ENCODE measurements at places on chromosomes 5 and 9. TPM values are rescaled to one million over a fixed set of nuclear protein-coding genes. Genes with fewer than 3 reads are reported as not detected.

DNA sequence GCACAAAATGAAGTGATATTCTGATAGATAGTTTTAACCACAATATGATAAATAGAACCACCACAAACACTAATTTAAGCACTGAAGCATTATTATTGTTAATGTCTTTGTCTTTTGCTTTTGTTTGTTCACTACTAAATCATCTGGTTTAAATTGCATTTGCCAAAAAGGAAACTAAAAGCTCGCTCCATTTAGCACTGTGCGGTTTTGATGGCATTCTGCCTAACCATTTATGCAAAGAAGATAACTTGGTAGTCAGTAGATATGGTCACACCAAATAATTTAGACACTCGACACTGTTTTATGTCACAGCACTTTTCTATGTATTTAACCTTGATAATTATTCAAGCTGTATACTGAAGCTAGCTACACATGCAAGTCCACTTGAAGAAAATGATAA lies 849.8 kb upstream of the CDH6 start:
- no peak overlapping the region for H3K27ac ChIP-seq
- no peaks in the 10 kb centered on the region for H3K27me3 ChIP-seq
- H3K36me3 ChIP-seq: no peaks in the 10 kb centered on the region
- no peaks in the 10 kb centered on the region for H3K4me1 ChIP-seq
- H3K4me3 ChIP-seq: no peak overlapping the region
- DNase-seq: no peak

GRCh38 chr5:60945813-60946187 lies 795 bp downstream of the NDUFAF2 start:
- no peak for DNase-seq
- no peaks in the 10 kb centered on the region for H3K27me3 ChIP-seq
- no peaks in the 10 kb centered on the region for H3K4me1 ChIP-seq
- H3K36me3 ChIP-seq: no peaks in the 10 kb centered on the region
- H3K27ac ChIP-seq: peak overlapping the region; percentile 80
- peak overlapping the region; percentile 72 for H3K4me3 ChIP-seq

GRCh38 chr5:139763280-139763929 lies 32.2 kb upstream of the PSD2 start:
- DNase-seq: no peak
- H3K4me3 ChIP-seq: no peak overlapping the region
- H3K36me3 ChIP-seq: no peaks in the 10 kb centered on the region
- no peaks in the 10 kb centered on the region for H3K4me1 ChIP-seq
- H3K27me3 ChIP-seq: no peaks in the 10 kb centered on the region

DNA sequence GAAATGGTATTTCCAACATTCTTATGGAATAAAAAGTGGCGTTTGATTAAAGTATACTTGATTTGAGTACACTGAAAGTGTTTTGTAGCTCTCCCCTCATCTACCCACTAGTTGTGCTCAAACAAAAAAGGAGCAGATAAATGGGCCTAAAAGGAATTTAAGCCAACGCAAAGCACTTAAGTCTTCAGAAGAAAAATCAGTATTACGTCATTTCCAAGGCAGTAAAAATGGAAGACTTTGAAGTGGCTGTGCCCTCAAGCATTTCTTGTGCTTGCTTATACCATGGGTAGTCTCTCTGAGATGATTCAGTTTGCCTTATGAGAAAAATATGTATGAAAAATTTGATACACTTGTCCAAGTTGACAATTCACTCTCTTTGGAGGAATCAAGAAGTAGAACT lies 279.9 kb upstream of the CD180 start:
- H3K4me3 ChIP-seq: no peak overlapping the region
- no peaks in the 10 kb centered on the region for H3K4me1 ChIP-seq
- no peaks in the 10 kb centered on the region for H3K27me3 ChIP-seq
- H3K27ac ChIP-seq: no peak overlapping the region

GRCh38 chr5:52985306-52985705 lies 3.8 kb upstream of the ITGA2 start:
- peaks cover 5% of the 10 kb centered on the region for H3K4me1 ChIP-seq
- no peak for DNase-seq
- H3K4me3 ChIP-seq: no peak overlapping the region
- no peak overlapping the region for H3K27ac ChIP-seq
- no peaks in the 10 kb centered on the region for H3K27me3 ChIP-seq
- no peaks in the 10 kb centered on the region for H3K36me3 ChIP-seq

GRCh38 chr5:180381428-180381827 lies 28.3 kb upstream of the GFPT2 start:
- no peaks in the 10 kb centered on the region for H3K27me3 ChIP-seq
- H3K36me3 ChIP-seq: no peaks in the 10 kb centered on the region
- H3K4me1 ChIP-seq: no peaks in the 10 kb centered on the region
- DNase-seq: no peak
- H3K27ac ChIP-seq: no peak overlapping the region

DNA sequence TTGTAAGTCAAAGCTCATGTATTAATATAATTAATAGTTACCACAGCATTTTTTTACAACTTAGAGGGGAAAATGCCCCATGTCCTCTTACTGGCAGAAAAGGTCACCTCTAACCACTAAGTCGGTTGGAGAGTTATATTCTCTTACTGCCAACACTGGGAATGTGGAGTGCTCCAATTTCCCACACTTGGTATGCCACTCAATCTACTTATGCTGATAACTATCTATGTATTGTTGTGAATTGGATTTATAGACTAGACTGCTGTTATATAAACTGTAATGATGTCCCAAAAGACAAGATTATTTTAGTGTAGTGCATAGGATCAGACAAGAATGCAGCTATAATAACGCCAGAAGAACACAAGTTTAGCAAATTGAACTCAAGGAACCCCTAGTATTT lies 2385.2 kb upstream of the C9orf72 start:
- no peak overlapping the region for H3K27ac ChIP-seq
- no peaks in the 10 kb centered on the region for H3K27me3 ChIP-seq
- DNase-seq: no peak
- H3K36me3 ChIP-seq: no peaks in the 10 kb centered on the region
- no peaks in the 10 kb centered on the region for H3K4me1 ChIP-seq

DNA sequence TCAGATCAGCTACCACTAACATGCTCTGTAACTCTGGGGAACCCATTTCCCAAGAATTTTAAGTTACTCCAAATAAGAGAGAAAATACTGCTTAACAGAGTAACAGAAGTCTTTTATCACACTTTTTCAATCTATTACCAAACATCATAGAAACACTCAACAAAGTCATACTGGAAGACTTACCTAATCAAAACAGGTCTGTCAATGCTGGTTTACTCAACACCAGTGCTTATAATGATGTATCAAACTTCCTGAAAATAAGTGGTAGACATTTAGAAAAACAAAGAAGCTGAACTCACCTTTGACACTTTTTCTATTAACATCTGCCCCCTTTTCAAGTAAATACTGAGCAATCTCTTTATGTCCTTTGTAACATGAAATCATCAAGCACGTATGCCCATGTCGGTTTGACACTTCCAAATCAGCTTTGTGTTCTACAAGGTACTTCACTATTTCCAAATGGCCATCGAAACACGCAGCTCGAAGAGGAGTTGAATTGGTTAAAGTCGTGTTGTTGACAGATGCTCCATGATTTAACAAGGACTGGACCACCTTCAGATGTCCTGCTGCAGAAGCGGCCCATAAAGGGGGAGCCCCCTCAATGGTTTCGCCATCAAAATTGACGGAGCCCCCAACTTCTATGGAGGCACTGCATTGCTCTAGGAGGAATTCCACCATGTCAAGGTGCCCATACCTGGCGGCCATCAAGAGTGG lies 1.8 kb downstream of the FEM1C start:
- H3K27ac ChIP-seq: peak overlapping the region; percentile 94
- no peaks in the 10 kb centered on the region for H3K36me3 ChIP-seq
- H3K4me3 ChIP-seq: peak overlapping the region; percentile 68
- peaks cover 4% of the 10 kb centered on the region for H3K4me1 ChIP-seq
- no peaks in the 10 kb centered on the region for H3K27me3 ChIP-seq
- no peak for DNase-seq

DNA sequence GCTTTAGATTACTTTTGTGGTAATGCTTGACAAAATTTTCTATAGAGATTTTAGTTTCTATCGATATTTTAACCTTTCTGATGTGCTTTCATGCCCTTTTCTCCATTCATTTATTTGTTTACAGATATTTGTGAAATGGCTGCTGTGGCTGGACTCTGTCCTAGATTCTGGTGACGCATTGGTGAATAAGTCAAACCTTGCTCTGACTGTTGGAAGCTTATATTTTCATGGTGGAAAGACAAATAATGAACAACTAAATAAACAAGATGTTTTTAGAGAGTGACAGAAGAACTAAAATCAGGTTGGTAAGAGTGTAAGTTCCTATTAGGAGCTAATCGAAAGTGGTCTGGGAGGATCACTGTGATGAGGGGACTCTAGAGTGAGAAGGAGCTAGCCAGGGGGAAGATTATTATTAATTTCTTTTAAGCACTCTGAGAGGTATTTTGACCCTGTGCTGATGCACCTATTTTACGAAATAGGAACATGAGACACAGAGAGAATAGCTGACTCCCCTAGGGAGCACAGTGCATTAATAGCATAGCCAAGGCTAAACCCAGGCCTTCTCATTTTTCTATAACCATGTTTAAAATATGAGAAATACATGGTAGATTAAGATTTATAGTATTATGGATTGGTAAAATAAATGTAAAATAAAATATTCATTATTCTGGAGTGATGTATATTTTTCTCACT lies 411.9 kb upstream of the ARRDC3 start:
- H3K27ac ChIP-seq: no peak overlapping the region
- no peaks in the 10 kb centered on the region for H3K4me1 ChIP-seq
- DNase-seq: no peak

GRCh38 chr9:77099388-77099787 lies 77.9 kb upstream of the VPS13A start:
- H3K27me3 ChIP-seq: no peaks in the 10 kb centered on the region
- DNase-seq: no peak
- no peak overlapping the region for H3K27ac ChIP-seq
- H3K36me3 ChIP-seq: no peaks in the 10 kb centered on the region
- no peaks in the 10 kb centered on the region for H3K4me1 ChIP-seq

GRCh38 chr5:1975898-1976765 lies 93.4 kb upstream of the IRX4 start:
- H3K27me3 ChIP-seq: no peaks in the 10 kb centered on the region
- H3K4me1 ChIP-seq: no peaks in the 10 kb centered on the region
- DNase-seq: no peak
- no peaks in the 10 kb centered on the region for H3K36me3 ChIP-seq

DNA sequence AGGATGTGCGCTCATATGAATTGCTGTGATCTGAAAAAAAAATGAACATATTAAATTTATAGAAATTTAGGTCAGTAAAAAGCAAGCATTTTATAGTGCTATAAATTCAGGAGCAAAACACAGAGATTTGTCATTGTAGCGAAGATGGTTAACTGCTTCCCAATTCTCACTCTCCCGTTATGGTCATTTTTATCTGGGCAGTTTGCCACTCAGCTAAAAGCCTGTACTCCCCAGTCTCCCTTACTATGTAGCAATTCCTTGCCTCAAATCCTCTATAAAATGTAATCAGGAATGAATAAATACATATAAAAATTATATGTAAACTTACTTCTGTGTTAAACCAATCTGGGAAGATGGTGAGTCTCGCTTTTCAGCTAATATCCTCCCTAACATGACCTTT lies 471.5 kb downstream of the HINT1 start:
- no peak overlapping the region for H3K4me3 ChIP-seq
- no peak overlapping the region for H3K27ac ChIP-seq
- no peak for DNase-seq
- H3K27me3 ChIP-seq: no peaks in the 10 kb centered on the region
- H3K36me3 ChIP-seq: no peaks in the 10 kb centered on the region

GRCh38 chr5:137389042-137389441 lies 110.1 kb downstream of the SPOCK1 start:
- no peak overlapping the region for H3K27ac ChIP-seq
- H3K36me3 ChIP-seq: no peaks in the 10 kb centered on the region
- H3K27me3 ChIP-seq: no peaks in the 10 kb centered on the region
- H3K4me3 ChIP-seq: no peak overlapping the region
- no peak for DNase-seq
- H3K4me1 ChIP-seq: no peaks in the 10 kb centered on the region

GRCh38 chr9:27460226-27461023 lies 63.7 kb upstream of the IFNK start:
- DNase-seq: no peak
- no peaks in the 10 kb centered on the region for H3K27me3 ChIP-seq
- H3K36me3 ChIP-seq: no peaks in the 10 kb centered on the region
- H3K4me1 ChIP-seq: no peaks in the 10 kb centered on the region
- H3K4me3 ChIP-seq: no peak overlapping the region

DNA sequence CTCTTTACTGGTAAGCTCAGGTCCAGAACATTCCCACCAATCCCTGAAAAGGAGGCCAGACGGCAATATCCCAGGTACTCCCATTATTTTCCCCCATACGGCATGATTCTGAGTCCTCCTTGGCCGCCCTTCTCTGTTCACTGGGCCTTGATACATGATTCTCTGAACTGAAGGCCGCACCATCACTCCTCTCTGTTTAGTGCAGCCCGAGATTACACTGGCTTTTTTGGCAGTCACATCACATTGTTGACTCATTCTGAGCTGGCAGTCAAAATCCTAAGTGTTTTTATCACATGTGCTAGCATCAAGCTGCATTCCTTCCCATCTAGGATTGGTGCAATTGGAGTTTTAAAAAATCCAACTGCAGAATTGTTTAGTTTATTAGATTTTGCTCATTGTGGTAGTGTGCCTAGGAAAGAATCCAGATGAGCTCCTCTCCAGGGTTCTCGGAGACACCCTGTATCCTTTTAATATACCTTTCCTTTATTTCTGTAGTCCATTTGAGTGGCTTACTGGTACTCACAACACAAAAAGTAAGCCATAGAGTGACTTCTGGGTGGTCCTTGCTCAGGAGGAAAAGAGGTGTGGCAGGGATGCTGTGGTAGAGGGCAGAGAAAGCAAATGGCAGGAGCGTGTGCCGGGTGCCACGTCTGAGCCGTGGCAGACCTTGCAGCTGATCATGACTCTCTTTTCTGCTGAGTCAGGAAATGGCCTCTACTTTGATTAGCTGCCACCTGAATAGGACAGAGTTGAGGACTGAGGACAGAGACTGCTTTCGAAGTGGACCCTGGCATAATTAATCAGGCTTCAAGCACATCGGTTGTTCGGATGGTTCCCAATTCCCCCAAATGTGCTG lies 121.1 kb upstream of the IL12B start:
- DNase-seq: peak; percentile 61
- peaks cover 3% of the 10 kb centered on the region for H3K4me1 ChIP-seq
- H3K4me3 ChIP-seq: no peak overlapping the region
- H3K36me3 ChIP-seq: no peaks in the 10 kb centered on the region
- H3K27ac ChIP-seq: peak overlapping the region; percentile 60

Gene CDO1
- 1.2 TPM for total RNA-seq

Gene IL13
- total RNA-seq: not detected

Gene WNT8A
- not detected for total RNA-seq

Gene UBE2D2
- 82.9 TPM for total RNA-seq

Gene GALNT10
- 22.9 TPM for total RNA-seq

Gene CFAP77
- total RNA-seq: 1.4 TPM

Gene SLC6A3
- total RNA-seq: 0.07 TPM
